NCI-H1048 (cell line): ENCODE measurements at places on chromosomes 16 and 17.

DNA sequence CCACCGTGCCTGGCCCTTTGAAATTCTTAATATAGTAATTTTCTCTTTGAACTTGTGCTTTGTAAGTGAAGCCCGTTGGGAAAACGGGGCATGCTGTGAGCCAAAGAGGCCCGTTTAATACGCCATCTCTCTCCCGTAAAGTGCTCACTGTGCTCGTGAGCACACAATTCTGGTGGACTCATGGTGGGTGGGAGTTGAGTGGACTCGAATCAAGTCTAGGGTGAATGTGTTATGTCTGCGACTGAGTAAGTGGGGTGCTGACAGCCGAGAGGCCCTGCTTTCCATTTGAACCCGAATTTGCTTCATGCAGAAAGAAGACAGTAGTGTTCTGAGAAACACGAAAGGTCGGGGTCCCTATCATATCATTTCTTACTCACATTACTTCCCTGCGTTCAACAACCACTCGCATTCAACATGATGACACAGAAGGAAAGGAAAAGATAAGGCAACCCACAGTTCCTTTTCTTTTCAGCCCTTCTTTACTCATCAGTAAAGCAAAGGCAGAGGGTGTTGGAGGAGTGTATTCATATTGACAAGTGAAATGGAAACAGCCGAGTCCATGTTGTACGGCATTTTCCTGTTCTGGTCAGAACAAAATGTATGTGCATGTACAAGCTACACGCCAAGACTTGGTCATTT, 4.8 kb upstream of the ATP2A3 start:
- DNase-seq: no peak

DNA sequence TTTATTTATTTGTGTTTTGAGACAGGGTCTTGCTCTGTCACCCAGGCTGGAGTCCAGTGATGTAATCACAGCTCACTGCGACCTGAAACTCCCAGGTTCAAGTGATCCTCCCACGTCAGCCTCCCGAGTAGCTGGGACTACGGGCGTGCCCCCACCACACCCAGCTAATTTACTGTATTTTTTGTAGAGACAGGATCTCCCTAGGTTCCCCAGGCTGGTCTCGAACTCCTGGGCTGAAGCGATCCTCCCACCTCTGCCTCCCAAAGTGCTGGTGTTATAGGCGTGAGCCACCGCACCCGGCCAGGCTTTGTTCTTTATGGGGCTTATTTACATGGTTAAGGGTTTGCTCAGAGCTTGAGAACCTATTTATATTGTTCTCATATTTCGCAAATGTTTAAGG, 5.8 kb upstream of the MEIOB start:
- no peak for DNase-seq

DNA sequence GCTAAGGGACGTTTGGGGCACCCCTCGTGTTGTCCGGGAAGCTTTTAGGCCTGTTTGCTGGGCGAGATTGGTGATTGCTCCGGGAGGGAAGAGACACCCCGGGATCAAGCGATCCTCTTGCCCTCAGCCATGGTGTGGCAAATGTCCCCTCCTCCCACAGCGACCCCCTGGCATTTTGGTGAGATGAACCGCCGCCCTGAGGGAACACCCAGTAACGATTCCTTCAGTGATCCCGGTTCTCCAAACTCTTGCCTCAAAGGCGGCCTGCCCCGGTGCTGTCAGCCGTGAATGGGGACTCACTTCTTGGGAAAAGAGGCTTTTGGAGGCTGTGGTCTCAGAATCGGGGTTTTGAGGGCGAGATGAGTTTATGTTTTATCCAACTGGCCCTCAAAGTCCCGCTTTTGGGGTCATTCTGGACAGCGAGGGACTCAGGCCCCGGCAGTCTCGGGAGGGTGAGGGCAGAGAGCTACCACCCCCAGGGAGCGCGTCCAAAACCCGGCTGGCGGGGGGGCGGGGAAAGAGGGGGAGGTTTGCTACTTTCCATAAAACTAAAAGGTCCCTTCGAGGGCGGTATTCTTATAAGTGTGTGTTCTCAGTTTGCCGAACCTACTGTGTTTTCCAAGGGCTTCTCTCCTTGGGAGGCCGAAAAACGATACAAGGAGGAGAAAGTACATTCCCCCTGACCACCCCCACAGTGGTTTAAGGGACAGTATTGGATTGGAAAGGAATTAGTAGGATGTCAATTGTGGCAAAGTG, 232.7 kb downstream of the MRTFB start:
- DNase-seq: no peak

DNA sequence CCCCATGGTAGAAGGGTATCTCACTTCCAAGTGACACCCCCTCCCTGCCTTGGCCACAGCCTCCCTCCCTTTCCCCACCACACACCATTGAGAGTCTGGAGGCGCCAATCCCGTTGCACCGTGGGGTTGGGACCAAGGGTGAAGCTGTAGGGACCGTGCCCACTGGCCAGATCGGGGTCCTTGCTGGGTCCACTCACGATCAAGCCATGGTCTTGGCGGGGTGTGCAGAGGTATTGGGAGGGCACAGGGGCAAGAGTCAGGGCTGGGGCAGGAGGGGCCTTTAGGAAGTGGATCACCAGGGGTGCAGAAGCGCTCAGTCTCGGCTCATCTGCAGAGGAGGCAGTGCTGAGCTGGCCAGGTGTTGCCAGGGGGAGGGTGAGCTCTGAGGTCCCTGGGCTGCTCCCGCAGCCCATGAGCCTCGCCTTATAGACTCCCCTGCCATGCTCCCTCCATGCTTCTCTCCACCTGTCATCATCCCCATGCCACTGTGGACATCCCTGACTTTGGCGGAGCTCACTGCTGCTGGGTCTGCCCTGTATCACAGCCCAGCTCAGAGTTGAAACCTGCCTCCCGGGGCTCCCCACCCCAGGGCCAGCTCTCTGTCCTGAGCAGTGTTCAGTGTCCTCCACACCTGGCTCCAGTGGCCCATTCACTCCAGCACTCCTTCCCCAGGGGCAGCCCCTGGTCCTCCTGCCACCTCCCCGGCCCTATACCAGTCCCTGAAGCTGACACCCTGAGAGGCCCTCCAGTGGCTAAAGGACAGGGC, 8.3 kb downstream of the CDH16 start:
- no peak for DNase-seq

- DNase-seq: no peak
These were observed 147.8 kb downstream of the PRKCA start for GRCh38 chr17:66450008-66450851.

DNA sequence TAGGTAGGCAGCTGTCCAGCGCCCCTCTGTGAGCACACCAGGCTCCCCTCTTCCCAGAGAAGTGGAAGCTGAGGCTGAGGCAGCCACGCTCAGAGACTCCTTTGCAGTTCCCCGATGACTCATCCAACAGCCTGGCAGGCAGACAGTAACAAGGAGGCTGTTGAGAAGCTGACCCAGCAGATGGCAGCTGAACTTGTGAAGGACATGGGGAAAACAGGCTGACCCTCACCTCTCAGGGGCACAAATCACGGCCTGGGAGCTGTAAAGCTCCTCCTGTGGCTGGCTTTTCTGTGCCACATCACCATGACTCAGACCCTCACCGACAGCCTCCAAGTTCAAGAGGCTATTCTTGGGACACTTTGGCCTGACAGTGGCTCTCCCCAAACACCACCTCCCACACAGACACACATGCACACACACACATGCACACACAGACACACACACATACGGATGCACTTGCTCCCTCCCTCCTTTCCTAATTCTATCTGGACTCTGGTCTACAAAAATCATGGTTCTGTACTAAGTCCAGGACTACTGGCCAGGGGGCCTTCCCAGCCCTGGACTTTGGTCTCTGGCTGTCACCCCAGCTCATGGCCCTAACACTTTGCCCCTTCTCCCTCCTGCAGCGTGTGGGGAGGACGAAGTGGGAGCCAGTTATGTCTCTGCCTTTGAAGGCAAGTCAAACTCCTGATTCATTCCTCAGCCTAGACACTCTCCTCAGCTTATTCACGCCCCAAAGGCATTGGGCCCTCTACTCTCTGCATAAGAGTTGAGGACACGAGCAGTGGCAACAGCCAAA, 23.2 kb downstream of the MAP3K14 start:
- DNase-seq: no peak

DNA sequence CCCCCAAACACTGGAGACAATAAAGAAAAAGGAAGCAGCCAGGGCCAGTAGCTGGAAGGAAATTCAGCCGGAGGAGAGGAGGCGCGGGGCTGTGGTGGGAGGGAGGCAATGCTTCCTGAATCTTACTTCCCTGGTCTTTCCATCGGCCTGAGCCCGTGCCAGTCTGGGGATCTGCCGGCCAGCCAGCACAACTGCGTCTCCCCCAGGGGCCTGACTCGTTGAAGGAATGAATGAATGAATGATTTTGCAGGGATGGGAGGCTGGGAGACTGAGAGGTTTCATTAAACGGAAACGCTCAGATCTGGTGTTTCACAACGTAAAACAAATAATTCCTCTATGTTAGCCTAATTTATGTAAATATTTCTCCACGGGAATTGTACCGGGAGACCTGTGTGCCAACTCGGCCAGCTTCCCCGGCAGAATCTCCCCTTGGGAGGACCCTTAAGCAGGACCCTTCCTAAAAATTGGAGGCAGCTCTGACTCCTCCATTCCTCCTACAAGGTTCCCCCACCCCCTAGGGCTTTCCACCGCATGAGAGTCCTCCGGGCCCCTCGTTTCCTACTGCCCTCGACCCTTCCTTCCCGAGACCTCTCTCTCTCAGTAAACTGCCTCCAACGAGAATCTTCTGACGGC, 1.3 kb upstream of the BAIAP2 start:
- no peak for DNase-seq

GRCh38 chr17:20226814-20227482, 217.8 kb downstream of the SPECC1 start:
- DNase-seq: peak; percentile 2

- DNase-seq: no peak
These were observed 4.9 kb upstream of the CDH1 start for GRCh38 chr16:68732042-68732680.

DNA sequence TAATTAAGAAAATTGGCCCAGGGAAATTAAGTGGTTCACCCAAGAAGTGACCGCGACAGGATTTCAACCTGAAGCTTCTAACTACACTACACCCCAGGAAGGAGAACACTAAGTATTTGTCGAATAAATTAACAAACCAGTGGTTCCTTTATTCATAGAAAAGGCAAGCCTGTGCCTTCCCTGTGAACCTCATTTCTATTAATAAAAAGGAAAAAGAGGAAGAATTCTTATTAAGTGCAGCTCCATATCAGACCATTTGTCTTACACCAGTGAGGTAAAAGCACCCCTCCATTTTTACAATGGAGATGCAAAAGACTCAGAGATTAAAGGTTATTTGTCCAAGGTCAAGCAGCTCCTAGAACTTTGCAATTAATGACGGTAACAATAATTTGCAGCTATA, 1.7 kb downstream of the COPS3 start:
- no peak for DNase-seq

GRCh38 chr17:72511874-72512273, 391.1 kb downstream of the SOX9 start:
- DNase-seq: no peak

- no peak for DNase-seq
These were observed 2.8 kb upstream of the MATCAP1 start for GRCh38 chr16:67186550-67186950.

DNA sequence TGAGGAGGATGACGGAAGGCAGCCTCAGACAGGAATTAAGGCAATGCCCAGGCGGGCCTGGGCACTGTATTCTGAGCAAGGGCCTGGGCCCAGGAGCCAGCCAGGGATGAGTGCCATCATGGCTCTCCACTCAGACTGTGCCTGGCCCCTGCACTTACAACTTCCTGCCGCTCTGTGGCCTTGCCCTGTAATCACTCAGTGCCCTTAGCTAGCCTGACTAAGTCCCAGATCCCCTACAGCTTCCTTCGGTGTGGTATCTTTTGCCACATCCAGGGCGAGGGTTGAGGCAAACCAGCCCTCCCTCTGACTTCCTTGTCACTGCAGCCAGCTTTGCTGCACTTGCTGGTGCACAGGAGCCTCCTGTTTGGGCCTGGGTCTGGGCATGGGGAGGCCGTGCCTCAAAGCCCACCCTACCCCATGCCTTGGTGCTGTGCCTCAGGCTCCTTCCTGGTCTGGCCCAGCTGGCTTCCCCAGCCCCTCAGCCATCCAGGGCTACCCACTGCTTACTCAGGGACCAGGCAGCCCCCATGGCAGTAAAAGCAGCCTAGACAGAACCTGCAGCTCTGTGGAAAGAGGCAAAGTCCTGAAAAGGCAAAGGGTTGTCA, 9.3 kb downstream of the SLC46A1 start:
- DNase-seq: no peak

- no peak for DNase-seq
These were observed 42.6 kb downstream of the CPNE2 start for GRCh38 chr16:57134982-57135381.

- DNase-seq: no peak
These were observed 159.0 kb downstream of the RAB11FIP4 start for GRCh38 chr17:31550389-31551056.

DNA sequence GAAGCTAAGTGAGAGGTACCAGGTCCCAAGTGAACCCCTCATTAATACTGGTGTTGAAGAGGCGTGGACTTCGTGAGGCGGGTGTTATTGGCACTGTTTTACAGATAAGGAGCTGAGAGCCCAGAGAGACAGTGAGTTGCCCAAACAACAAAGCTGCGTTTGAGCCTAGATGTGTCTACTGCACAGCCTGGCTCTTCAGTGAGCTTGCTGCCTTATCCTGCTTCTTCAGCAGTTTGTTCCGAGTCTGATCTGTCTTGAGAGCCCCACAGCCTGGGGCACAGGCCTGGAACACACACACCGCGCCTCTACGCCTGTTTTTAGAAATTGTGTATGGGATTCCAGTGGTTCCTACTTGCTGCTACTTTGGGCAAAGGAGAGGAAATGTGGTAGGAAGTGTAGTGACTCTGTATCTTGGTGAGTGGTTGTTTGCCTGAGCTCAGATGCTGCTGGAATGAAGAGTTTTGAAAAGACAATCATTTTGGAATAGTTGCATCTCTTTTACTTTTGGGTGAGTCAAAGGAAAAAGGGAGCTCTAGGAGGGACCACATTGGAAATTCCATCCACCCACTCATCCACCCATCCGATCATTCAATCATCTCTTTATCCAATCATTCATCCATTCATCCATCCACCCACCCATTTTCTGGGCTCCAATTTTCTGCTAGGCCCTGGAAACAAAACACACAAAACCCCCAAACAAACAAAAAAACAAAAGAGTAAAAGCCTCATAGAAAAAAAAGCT, 22.3 kb upstream of the PLCG2 start:
- DNase-seq: no peak

DNA sequence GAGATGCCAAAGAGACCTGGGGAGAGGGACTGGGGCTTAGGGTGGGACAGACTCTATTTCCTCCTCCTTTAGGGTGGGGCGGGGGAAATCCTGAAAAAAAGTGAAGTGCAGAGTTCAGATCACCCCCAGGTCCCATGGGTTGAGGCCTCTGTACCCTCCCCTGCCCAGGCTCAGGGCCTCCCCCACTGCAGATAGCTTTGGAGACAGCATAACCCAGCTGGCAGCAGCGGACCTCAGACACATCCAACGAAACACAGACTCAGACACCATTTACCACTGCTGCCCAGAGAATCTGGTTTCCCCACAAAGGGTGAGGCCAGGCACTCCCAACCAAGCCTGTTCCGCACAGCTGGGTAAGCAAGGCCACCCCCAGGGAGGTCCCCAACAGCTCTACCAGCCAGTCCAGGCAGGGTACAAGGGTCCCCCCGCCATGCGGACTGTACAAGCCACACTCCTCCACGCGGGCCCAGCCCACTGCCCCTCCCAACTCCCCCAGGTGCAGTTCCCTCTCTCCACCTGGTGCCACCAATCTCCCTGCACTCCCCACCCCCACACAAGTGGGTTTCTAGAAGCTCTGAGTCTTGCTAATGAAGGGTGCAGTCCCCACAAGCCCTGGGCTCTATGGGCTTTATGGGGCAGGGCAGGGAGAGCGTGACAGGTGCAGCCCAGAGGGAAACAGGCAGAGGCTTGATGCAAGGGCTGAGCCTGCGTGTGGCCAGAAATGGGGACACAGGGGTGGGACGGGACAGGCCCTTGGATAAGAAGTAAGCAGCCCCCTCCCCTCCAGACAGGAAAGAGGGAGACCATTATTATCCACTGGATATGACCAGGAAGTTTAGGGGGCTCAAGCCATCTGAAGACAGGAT, 8.9 kb downstream of the RHBDF2 start:
- no peak for DNase-seq
